Posterior vena cava (tissue), 2 donors: ENCODE measurements at places on chromosomes 4 and X. TPM values are rescaled to one million over a fixed set of nuclear protein-coding genes. Genes with fewer than 3 reads are reported as not detected.

- no peak for DNase-seq
These were observed 253.9 kb downstream of the ANK2 start for GRCh38 chr4:113303315-113303714.

DNA sequence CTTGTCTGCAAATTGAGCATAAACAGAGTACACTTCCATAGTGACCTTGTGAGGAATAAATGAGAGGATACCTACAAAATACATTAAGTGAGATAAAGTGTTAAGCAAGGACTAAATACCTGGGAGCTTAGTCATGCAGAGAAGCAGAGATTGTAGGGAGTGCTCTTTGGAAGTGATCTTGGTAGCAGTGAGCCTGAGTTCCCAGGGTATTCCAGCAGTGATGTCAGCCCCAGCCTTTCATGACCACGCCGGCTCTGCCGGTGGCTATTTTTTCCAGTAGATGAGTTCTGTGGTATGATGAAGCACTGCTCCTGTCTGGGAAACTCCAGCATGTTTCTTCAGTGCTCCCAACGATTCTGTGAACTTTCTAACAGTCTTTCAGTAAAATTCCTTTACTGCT lies 391.5 kb upstream of the IGFBP7 start:
- DNase-seq = peak; percentile 83

Gene POLN
- total RNA-seq = 3.5 TPM

GRCh38 chr4:154444958-154445357 lies 46.6 kb downstream of the DCHS2 start:
- no peak for DNase-seq

DNA sequence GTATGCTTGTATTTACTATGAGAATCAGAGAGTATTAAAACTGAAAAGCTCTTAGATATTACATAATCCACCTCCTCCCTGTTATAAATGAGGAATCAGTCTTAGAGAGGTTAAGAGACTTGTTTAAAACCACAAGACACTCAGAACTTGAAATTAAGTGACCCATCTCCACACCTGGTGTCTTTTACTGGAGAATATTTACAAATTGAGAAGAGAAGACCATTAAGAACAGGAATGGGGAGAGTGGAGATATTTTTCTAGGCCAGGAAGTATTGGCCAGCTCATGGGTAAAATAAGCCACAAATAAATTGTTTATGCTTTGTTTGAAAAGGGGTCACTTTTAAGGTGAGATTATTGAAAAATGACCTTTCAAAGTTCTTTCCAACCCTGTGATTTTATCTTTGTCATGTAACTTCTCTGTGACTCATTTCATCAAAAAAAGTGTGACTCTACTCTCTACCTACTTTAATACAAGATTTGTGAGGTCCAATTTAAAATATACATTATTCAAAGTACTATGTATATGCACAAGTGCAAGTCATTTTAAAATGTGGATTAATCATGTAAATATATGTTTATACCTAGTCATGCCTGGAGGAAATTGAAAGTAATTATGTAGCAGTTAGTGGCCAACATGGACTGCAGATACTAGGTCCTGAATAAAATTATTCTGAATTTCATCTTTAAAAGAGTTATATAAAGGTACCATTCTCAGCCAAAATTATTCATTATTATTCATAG lies 15.9 kb upstream of the COX7B2 start:
- DNase-seq = no peak

DNA sequence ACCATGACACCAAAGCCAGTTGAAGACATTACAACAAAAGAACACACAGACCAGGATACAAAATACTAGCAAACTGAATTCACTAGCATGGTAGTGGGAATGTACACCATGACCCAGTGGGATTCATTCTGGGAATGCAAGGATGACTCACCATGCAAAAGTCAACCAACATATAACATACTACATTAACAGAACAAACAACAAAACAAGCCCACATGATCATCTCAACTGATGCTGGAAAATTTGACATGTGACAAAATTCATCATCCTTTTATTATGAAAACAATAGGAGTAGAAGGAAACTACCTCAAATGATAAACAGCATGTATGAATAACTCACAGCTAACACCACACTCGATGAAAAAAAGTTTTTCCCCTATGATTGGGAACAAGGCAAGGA lies 190.2 kb downstream of the DCLK2 start:
- no peak for DNase-seq

DNA sequence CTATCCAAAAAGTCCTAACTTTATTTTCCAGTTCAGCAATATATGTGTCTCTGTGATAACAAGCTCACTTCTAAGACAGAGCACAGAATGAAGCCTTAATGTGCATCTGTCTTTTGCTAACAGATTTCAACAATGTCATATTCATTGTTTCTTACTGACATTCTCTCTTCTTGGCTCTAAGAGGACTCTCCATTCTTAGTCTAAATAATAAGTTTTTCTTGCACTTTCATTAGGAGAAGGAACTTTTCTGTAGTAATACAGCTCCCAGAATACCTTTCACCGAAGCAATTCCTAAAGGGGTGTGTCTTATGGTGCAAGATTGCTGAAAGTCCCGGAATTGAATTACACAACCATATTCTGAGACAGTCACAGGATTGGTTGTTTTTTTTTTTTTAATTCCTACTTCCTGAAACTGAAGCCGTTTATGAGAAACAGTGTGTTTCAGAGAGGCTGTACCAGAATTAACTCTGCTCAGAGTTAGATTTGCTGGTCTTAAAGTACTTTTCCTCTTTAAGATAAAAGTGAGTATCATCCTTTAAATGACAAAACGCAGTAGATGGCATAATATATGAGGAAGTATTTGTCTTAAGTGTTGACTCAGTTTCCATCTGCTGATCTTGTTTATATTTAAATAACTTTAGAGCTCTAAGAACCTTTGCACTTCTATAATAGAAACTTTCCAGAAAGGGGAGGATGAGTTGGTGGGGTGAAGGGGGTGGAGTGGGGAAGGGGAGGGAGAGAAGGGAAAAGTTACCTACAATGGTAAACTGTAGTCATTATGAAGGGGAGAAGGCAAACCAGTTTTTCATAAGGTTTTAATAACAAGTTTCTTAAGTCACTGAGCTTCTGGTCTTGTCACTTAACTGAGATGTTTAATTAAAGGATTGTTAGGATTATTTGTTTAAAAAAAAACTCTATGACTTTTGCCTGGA lies at the start of gene ALPK1:
ALPK1 (plus strand) TSS at position 421 of the 932 bp plus-strand sequence.
- DNase-seq = no peak

Gene XAGE2
- not detected for total RNA-seq

DNA sequence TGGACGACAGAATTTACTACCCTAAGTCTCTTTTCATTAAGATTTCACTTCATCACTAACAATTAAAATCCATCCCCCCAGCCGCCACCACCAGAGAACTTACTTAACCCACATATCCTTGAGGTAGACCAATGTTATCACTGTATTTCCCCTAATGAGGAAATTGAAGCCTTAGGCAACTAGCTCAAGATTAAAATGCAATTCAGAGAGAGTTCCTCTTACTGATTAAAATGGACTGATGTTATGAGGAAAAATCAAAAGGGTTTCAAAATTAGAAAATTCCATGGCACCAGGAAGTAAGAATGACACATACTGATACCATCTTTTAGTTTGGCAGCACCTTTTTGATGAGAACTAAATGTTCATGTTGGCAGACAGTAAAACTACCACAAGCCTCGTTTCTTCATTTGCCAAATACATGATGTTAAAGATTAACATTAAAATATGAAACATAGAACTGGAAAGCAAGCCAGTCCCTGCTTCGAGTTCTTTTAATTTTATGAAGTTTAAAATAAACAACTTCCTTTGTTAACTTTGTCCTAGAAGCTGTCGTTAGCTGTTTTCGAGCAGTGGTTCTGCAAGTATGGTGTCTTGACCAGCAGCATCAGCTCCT lies 69.3 kb upstream of the CCDC160 start:
- DNase-seq = no peak

Gene FRG1
- 41.6 TPM for total RNA-seq

DNA sequence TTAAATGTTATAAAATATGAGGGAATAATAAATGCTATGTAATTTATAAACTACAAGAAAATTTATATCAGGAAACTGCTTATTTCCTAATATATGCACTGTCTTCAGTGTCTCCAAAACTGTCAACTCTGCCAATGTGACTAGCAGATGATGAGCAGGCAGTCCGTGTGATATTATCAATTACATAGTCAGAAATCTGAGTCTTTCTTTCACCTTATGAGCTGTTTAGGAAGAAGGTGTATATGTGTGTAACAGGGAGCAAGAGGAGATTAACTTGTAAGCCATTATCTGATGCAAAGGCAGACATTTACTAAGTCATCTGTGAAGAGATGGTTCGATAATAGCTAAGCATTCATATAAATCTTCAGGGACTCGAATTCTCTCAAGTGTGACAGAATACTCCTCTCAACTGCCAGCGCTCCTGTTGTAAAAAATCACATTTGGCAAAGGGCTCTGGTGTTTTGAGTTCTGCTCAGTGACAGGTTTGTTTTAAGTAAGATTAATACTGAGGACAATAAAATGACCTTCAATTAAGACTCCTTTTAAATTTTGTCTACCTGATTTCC lies 79.7 kb downstream of the SNCA start:
- no peak for DNase-seq

Gene BMP3
- total RNA-seq = 0.88 TPM

DNA sequence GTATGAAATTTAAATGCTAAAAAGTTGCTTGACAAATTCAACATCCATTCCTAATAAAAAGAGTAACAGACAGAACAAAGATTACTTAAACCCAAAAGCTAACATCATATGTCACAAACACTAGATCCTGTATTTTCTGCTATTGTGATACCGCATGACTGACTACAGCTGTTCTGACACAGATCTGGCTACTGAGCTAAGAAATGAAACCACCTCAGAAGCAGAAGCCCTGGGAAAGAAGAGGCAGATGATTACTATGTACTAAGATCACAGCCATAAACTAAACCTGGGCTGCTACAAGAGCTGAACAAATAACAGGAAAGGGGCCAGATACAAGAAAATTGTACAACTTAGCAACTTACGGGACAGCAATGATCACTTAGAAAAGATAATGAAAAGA lies 9.4 kb downstream of the LETM1 start:
- DNase-seq = no peak

Gene GAR1
- total RNA-seq = 14.6 TPM

Gene TMEM164
- total RNA-seq = 12.5 TPM

DNA sequence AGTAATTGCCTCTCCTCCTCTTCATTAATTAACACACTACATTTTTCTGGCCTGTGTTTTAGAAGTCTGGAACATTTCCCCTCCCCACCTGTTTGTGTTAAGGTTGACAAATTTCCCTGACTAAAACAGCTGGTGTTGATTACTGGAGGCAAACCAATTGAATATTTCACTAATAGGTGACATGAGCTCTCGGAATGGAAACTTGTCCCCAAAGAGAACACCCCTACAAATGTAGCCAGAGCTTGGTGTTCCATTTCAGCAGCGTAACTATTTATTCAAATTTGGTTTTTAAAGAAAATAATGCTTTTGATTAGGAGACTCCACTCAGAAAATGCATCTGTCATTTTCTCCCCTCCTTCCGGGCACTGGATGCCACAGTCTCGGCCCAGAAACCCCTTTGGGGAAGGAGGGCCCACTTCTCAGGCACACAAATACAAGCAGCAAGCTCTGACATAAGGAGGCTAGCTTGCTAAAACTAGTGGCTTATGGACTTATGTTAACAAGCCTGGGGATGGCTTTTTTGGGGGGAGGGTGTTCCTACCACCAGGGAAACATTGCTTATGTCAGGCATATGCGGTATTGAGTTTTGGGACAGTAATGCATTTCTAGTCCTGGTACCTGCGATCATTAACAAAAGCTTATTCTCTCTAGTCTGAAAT lies 2.2 kb downstream of the RNF150 start:
- no peak for DNase-seq

Gene ARX
- total RNA-seq = not detected

DNA sequence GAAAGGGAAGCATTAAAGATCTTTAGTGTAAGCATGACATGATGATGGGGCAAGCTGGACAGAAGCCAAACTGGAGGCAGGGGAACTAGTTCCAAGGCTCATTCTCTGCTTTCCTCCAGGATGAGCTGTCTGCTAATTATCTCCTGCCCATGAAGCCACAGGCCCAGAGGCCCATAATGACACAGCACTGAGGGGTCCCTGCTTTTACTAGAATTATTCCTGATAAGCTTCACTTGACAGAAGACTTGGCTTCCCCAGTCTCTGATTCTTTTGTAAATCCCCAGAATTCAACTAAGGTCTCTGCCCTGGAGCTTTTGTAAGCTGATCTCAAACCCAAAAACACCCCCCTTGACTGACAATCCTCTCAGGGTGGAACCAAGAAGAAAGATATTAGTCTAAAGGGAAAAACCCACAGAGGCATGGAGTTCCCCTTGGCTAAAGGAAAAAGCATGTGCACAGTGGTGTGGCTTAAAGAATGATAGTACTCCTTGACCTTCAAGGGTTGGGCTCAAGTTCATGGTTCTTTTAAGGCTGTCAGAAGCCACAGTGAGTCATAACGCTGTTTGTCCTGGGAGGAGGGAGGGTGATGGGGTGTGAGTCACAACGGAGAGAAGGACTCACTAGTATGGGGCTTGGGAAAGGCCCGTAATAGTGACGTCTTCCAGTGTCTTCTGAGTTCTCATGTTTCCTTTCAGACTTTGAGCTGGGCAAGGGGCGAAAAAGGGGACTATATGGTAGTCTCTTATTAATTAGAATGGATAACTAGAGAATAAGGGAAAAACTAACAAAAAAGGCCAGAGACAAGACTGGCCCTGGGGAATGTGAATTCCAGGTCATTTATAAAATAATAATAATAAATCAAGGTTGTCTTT lies 146.0 kb upstream of the CPEB2 start:
- DNase-seq = peak; percentile 88

Gene TEX13D
- not detected for total RNA-seq

DNA sequence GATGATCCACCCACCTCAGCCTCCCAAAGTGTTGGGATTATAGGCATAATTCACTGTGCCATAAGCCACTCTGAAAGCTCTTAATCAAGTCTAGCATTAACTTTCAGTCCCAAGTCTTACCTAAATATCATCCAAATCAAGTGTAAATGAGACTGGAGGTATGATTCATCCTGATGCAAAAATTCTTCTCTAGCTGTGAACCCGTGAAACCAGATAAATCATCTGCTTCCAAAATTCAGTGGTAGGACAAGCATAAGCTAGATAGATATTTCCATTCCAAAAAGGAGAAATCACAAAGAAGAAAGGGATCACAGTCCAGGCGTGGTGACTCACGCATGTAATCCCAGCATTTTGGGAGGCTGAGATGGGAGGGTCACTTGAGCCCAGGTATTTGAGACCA lies 8.8 kb upstream of the TBC1D25 start:
- no peak for DNase-seq

- DNase-seq = no peak
These were observed 44.4 kb downstream of the TSC22D3 start for GRCh38 chrX:107730991-107731766.

Gene BANK1
- total RNA-seq = 12.4 TPM

Gene F9
- not detected for total RNA-seq

Gene BEND4
- 0.24 TPM for total RNA-seq

- no peak for DNase-seq
These were observed 445.6 kb downstream of the FAT4 start for GRCh38 chr4:125760201-125760819.
